ENCODE measurements at places on chromosomes 13 and 19. TPM values are rescaled to one million over a fixed set of nuclear protein-coding genes. Genes with fewer than 3 reads are reported as not detected.

GRCh38 chr13:31005066-31005465 is 72.6 kb downstream of the TEX26 start:
- H3K27me3 ChIP-seq: peaks cover 25% of the 10 kb centered on the region
- H3K27ac ChIP-seq: no peak overlapping the region
- peaks cover 3% of the 10 kb centered on the region for H3K4me1 ChIP-seq
- H3K36me3 ChIP-seq: no peaks in the 10 kb centered on the region
- H3K4me3 ChIP-seq: no peak overlapping the region
- DNase-seq: no peak

DNA sequence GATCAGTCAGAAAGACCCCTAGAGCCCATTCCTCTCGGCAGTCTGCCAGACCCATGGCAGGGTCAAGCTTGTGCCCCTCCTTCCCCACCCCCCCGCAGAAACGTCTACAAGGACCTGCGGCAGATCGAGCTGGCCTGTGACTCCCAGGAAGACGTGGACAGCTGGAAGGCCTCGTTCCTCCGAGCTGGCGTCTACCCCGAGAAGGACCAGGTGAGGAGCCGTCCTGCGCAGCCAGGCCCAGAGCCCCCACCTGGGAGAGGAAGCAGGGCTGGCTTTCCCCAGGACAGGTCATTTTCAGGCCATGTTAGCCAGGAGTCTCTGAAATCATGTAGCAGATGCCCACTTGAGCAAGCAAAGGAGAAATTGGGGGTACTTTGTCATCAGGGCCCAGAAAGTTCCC is 12.3 kb downstream of the TMED1 start:
- H3K36me3 ChIP-seq: peaks cover 20% of the 10 kb centered on the region
- no peak overlapping the region for H3K27ac ChIP-seq
- no peaks in the 10 kb centered on the region for H3K27me3 ChIP-seq

DNA sequence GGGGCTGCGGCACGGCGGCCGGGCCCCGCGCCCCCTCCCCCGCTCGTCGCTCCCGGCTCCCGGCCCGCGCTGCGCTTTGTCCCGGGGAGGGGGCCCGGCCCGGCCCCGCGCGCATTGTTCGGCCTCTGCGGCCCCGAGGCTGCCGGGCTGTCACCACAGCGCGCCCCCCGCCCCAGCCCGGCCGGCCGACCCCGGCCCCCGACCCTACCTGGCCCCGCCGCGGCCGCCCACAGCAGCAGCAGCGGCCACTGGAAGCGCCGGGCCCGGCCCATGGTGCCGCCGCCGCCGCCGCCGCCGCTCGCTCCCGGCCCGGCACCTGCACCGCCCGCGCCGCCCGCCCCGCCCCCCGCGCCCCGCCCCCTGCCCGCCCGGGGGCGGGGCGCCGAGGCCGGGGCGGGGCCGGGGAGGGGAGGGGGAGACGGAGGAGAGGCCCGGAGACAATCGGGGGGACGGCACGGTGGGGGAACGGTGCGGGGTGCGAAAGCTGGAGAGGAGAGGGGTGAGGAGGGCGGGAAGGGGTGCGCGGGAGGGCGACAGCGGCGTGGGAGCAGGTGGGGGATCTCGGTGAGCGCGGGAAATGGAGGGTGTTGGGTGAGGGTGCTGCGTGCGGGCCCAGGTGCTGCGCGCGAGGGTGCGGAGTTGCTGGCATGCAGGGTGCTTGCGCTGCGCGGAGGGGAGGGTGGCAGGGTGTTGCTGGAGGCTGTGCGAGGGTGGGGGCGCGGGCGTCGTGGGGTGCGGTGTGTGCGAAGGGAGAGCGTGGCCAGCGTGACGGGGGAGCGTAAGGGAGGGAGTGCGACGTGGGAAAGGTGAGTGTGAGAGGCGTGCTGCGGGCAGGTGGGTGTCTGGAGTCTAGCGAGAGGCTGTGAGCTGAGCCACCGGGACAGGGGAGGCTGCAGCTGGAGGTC is at the start of gene CADM4:
Gene CADM4 (minus strand): TSS at position 332 of the 905 bp plus-strand sequence. CDS start 60 bp downstream, at position 272.
- peaks cover 14% of the 10 kb centered on the region for H3K27me3 ChIP-seq
- H3K36me3 ChIP-seq: no peaks in the 10 kb centered on the region
- H3K4me1 ChIP-seq: peaks cover 23% of the 10 kb centered on the region
- DNase-seq: no peak

The RXFP2 gene
- total RNA-seq: not detected

DNA sequence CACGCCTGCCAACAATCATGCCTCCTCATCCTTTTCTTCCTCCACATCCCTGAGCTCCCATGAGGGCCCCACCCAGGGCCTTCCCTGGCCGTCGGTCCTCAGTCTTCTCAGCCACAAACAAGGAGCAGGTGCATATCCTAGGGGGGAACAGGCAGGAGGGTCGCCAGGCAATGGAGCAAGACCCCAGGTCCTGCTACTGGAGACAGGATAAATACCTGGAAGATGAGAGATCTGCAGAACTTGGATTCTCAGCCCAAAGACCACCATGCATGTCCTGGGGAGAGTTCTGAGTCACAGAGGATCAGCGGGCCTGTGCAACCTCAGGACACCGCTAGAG is 344.7 kb upstream of the TSHZ3 start:
- H3K4me3 ChIP-seq: no peak overlapping the region
- no peaks in the 10 kb centered on the region for H3K36me3 ChIP-seq
- peaks cover 9% of the 10 kb centered on the region for H3K4me1 ChIP-seq
- no peak for DNase-seq
- no peak overlapping the region for H3K27ac ChIP-seq
